H54 (cell line): ENCODE measurements at places on chromosomes 7 and 10.

DNA sequence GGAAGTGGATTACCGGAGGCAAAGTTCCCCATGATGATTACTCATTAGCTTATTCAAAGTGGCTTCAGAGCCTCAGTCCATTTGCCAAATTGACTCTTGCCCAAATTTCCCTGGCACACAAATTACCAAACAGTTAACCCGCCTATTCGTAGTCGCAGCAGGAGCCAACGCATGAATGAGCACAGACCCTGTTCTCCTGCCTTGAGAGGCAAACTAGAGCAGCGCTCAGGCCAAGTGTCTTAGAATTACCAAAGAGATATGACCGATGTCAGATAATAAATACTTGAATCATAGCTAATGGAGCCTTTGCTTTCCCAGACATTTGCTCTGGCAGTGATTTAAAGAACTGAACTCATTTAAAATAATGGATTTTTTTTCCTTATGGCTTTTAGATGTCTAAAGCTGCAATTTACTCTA, 64.9 kb downstream of the CTTNBP2 start:
- DNase-seq: no peak

- no peak for DNase-seq
These were observed 207.1 kb upstream of the ADCY1 start for GRCh38 chr7:45367026-45367425.

- no peak for DNase-seq
These were observed 78.1 kb downstream of the ARL4A start for GRCh38 chr7:12765431-12766100.

GRCh38 chr7:132666071-132666773, 90.0 kb upstream of the PLXNA4 start:
- no peak for DNase-seq

DNA sequence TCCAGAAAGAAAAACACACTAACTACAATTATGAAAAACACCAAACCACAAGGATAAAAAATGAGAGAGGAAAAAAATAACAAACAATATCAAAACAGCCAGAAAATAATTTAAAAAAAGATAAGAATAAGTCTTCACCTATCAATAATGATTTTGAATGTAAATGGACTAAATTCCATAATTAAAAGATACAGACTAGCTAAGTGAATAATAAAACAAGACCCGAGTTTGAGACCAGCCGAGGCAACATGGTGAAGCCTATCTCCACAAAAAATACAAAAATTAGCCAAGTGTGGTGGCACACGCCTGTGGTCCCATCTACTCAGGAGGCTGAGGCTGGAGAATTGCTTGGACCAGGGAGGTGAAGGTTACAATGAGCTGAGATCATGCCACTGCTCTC, 131.1 kb downstream of the MTERF1 start:
- no peak for DNase-seq
